ENCODE measurements at places on chromosomes 16 and 17. TPM values are rescaled to one million over a fixed set of nuclear protein-coding genes. Genes with fewer than 3 reads are reported as not detected.

DNA sequence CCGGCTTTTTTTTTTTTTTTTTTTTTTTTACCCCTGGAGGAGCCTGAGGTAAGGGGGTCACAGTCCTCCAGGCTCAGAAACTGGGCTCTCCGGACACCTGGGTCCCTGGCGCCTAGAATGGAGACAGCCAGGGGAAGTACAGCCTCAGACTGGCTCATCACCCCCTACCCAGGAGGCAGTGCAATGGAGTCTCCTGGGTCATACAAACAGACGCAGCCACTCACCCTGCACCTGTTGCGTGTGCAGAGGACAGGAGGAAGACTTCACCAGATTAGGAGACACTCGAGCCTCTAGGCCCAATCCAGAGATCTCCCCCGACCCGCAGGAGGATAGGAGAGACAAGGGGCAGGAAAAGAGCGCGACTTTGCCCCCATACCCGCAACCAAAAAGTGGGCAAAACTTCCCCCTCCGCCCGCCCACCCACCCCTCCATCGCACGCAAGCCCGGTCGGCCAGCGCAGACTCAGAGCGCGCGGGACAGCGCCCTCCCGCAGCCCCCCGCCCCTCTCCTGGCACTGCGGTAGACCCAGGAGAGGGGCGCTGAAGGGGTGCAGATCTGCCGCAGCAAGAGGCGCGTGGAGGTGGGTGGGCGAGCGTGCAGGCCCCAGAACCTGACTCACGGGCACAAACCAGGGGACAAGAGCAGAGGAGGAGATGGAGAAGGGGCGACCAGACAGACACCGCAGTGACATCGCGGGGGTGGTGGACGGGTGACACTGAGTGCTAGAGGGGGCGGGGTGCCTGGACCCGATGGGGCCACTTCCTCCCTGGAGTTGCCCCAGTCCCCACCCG is 900 bp downstream of the HAP1 start:
- H3K27me3 ChIP-seq: no peaks in the 10 kb centered on the region
- no peak overlapping the region for H3K27ac ChIP-seq
- H3K36me3 ChIP-seq: no peaks in the 10 kb centered on the region
- no peak for DNase-seq

GRCh38 chr16:69936252-69936651 is 14.9 kb upstream of the CLEC18A start:
- no peak for DNase-seq
- peaks cover 4% of the 10 kb centered on the region for H3K36me3 ChIP-seq
- H3K27ac ChIP-seq: no peak overlapping the region

DNA sequence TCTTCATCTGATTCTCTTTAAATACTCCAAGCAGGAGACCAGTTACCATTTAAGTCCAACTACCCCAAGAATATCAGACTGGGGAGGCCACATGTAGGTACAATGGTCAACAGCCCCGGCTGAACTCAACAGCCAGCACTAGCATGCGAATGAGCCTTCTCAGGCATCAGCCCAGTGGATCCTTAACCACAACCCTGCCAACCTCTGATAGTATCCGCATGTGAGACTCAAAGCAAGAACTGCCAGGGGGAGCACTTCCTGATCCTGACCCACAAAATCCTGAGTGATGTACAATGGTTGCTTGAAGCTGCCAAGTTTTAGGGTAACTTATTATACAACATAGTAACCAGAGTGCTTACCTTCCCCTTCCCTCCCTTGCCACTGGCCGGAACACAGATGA is 4.0 kb downstream of the PYY start:
- peaks cover 2% of the 10 kb centered on the region for H3K4me1 ChIP-seq
- no peak overlapping the region for H3K4me3 ChIP-seq
- no peaks in the 10 kb centered on the region for H3K27me3 ChIP-seq
- no peaks in the 10 kb centered on the region for H3K36me3 ChIP-seq

DNA sequence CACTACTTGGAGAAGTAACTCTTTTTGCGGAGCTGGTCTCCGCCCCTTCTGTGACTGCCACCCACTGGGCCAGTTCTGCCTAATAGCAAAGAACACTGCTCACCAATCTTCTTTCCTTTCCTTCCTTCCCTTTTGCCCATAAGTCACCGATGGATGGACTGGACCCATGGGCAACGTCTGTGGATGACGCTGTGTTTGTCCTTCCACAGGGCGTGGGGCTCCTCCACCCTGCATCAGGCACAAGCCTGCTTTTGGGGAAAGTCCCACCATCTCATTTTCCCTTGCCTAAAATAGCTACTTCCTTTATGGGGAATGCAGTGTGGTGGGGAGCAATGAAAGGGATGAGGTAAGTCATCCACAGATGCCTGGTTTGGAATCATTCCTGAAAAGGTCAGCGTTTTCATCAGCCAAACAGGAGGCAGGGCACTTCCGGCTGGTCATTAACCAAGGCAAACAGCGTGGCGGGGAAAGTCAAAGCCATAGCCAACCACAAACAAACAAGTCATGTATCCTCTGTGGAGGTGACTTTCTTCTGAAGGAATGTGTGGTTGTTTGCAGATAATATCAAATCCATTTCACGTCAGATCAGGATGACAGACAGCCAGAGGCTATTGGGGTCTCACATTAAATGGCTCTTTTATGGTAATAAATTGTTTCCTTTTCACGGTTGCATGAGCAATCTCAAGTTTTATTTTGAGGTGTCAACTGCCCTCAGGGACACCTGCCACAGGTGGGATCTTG is 30.7 kb upstream of the MED9 start:
- 0 out of 2 replicates have a peak overlapping the region, but pooled peaks have one; percentile 7 for H3K4me3 ChIP-seq
- peak; percentile 76 for DNase-seq
- 0 out of 2 replicates have a peak, but pooled peaks cover 6% of the 10 kb centered on the region for H3K27me3 ChIP-seq
- peaks cover 25% of the 10 kb centered on the region for H3K4me1 ChIP-seq
- no peaks in the 10 kb centered on the region for H3K36me3 ChIP-seq

GRCh38 chr16:2026461-2027023 is at the start of gene NHERF2:
Gene NHERF2, plus strand, starts transcription at chr16:2026902. Its CDS starts 104 bp downstream, at chr16:2027006.
- peak within 1 kb of the TSS; percentile 60 for H3K4me3 ChIP-seq
- H3K36me3 ChIP-seq: no peaks in the 10 kb centered on the region
- no peaks in the 10 kb centered on the region for H3K27me3 ChIP-seq
- no peak for DNase-seq
- H3K27ac ChIP-seq: peak within 1 kb of the TSS; percentile 72
- peaks cover 50% of the 10 kb centered on the region for H3K4me1 ChIP-seq

DNA sequence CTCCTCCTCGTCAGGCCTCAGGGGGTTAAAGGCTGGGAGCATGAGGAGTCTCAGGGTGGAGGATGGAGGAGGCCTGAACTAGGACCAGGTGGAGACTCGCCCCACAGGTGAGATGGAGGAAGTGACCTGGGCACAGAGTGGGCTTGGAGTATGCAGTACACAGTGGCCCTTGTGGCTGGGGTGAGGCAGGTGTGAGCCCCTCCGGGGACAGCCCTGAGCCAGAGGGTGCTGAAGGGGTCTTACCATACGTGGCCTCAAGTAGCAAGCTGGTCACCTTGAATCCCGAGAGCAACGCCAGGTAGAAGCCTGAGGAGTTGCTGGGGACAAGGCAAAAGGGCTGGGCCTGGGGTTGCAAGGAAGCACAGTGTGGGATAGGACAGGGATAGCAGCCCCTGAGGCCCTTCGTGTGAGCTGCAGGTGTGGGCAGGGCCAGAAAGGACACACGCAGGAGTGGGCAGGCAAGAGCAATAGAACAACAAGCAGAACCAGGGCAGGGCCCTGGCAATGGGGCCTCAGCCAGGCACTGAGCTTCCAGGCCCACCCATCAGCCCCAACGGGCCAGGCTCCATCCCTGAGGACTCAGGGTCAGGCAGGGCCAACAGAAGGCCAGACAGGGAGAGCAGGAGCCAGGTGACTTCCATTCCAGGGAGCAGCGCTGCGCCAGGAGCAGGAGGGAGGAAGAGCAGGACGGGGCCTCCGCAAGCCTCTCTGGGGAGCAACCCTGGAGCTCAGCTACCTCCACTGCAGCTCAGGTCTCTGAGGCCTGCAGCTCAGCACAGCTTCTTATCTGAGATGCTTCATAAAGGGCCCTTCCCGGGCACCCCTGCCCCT is 64.2 kb upstream of the TNRC6C start:
- H3K27ac ChIP-seq: no peak overlapping the region
- H3K4me3 ChIP-seq: no peak overlapping the region
- DNase-seq: no peak
- H3K27me3 ChIP-seq: 0 out of 2 replicates have a peak, but pooled peaks cover 8% of the 10 kb centered on the region
- H3K36me3 ChIP-seq: no peaks in the 10 kb centered on the region

RSAD1 gene
- total RNA-seq: 82.7 TPM
